ENCODE measurements at places on chromosomes 2 and 18. TPM values are rescaled to one million over a fixed set of nuclear protein-coding genes. Genes with fewer than 3 reads are reported as not detected.

CD226 gene
- polyA plus RNA-seq, result 0.23 TPM

SCN7A gene
- 0.76 TPM for polyA plus RNA-seq

TACR1 gene
- not detected for polyA plus RNA-seq

SERPINB4 gene
- polyA plus RNA-seq, result 0.46 TPM

MRPS9 gene
- polyA plus RNA-seq, result 20.1 TPM

CCNYL1 gene
- 11.3 TPM for polyA plus RNA-seq

SLC4A1AP gene
- 12.2 TPM for polyA plus RNA-seq

TWSG1 gene
- polyA plus RNA-seq, result 16.2 TPM

GRCh38 chr2:174058026-174058425 lies 92.9 kb upstream of the SP3 start:
- no peak for DNase-seq

DNA sequence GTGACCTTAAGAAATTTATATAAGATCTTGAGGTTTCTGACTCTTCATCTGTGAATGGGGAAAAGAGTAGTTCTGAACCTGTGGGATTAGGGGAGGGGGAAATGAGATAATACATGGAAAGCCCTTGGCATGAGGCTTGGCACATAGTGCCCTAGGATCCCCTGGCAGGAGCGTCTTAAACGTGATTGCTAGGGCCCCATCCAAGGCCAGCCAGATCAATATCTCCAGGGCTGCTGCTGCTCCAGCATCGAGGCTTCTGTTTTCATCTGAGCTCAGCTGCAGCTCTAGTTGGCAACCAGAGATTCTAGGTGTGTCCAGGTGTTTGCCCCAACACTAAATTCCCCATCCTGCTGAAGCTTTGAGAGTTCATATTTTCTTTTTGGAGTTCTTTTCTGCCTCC lies 71.0 kb downstream of the IL1R2 start:
- DNase-seq, result no peak

DNA sequence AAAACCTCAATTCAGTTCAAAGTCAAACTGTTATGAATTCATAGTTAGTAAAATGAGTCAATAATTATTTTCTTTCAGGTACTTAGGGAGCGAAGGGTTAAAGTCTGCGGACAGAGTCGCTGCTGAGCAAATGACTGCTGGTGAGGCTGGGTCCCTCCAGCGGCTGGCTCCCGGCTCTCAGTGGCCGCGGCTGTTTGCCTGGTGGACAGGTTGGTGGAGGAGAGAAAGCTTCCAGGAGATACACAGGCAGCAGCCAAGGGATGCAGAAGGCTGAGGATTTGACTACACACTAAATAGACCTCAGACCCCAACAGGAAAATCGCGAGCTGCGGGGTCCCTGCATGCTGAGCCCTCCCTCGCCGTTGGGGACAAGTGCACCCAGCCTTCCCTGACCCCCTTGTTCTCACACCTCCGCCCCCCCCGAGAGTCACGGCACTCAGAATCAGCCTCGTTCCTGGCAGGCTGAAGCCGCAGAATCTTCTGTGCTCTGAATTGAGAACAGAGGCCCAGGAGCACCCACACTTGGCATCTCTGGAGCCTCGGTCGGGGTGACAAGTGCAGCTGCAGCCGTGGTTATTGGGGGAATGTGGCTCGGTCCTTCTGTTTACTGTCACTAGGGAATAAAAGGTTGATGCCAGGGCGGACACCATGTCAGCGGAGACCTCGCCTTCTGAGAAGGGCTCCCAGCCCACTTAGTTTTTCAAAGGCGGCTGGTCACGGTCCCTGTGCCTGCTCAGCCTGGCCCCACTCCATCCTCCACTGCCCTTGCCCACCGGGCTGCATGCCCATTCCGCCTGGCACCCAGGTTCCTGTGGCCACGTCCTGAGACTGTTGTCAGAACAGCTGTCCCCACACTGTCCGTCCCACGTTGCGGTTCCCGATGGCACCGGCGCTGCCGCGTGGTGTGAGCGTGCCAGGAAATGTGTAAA lies 74.0 kb downstream of the SLC66A2 start:
- no peak for DNase-seq

- DNase-seq, result no peak
Measured at GRCh38 chr2:38323623-38324022, 53.5 kb downstream of the ATL2 start.

DNA sequence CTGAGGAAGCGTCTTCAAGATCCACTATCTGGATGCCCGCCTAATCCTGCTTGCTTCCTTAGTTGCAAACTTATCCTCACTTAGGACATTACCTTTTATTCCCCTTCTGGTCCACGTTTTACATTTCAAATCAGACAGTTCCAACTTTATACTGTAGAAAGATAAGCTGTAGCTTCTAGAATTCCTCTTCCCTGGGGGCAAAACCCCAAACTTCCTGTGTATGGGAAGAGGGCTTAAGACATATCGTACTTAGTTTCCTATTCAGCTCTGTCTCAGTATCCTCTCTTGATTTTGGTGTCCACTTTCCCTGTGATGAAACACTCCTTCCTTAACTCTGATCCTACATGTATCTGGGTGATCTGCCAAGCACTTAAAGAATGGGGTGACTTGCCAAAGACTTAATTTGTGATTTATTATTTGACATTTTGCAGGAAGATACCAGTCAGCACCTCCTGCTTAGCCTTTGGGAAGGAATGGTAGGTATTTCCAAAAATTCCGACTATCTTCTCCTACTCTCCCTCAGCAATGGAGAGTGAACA lies 245.2 kb downstream of the CDCA7 start:
- DNase-seq, result no peak

DNA sequence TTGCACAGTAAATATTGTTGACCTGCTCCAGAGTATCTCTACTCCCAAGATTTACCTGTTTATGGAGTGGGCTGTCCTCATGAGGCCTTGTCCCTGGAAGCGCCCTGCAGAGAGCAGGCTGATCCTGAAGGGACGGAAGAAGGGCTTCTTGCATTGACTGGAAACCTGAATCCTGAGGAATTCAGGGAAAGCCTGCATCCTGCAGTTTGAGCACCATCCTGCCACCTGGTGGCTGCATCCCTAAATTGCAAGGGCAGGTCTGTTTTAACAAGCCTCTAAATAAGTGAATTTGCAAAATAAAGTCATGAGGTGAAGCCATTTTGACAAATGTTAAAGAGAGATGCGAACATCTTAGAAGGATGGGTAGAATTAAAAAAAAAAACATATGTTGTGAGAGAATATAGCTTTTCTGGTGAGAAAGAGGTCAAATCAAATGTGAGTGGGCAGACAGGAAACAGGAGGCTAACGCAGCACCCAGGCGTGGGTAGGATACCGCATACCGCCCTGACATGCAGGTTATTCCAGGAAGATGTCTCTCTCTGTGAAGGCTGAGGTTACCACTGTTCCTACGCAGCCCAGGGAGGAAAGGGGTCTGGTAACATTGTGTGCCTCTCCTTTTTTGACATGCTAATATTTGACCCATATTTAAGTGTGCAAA lies 754.9 kb downstream of the RNF144A start:
- DNase-seq, result peak; percentile 63

- DNase-seq, result no peak
Measured at GRCh38 chr18:1350931-1351450, 446.3 kb downstream of the ADCYAP1 start.

- no peak for DNase-seq
Measured at GRCh38 chr2:2933426-2933825, 444.2 kb downstream of the EIPR1 start.

DNA sequence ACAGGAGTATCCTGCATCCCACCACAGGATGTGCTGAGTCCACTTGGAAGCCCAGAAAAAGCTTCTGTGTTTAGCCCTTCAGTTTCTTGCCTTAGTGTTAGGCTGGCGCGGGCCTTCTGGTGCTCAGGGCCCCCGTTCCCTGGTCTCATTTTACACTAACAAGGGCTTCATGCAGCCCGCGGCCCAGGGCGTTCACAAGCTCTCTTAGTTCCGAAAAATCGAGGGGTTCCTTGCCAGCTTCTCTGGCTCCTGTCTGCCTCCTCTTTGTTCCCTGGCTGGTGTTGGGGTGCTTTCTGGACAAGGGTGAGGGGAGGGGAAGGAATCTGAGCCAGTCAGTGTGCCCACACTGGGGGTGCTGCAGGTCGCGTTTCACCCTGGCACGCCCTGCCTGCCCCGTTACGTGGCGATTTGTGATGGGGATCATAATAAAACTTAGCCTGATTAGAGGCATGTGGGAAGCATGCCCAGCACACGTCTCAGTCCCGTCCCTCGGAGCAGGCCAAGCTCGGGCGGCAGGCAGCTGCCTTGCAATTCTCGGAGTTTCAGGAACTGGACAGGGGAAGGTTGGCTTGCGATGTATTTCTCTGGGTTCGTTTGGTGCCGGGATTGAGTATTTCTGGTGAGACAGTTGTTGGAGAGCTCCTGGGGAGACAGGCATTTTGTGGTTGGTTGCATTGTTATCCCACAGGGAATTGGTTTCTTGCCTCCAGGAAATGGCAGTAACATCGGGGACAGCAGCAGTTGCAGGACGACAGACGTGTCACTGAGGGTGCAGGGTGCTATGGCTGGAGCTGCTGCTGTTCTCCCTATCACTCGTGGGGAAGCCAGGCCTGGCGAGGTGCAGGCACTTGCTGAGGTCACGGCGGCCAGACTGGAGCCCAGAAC lies 22.9 kb downstream of the SH3BP4 start:
- peak; percentile 63 for DNase-seq

GRCh38 chr2:191617575-191617974 lies 60.4 kb upstream of the NABP1 start:
- DNase-seq, result peak; percentile 60

DNA sequence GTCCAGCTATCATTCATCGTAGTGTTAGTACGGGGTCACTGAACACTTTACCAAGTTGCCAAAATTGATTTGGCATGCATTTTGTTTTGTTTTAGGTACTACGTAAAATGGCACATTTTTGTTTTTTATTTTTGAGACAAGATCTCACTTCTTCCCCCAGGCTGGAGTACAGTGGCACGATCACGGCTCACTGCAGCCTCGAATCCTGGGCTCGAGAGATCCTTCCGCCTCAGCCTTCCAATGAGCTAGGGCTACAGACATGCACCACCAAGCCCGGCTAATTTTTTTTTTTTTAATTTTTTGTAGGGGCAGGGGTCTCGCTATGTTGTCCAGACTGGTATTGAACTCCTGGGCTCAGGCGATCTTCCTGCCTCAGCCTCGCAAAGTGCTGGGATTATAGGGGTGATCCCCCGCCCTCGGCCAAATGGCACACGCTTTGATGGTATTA lies 786 bp downstream of the TAF1B start:
- peak; percentile 52 for DNase-seq

- DNase-seq, result no peak
Measured at GRCh38 chr2:154394600-154394999, 303.9 kb upstream of the KCNJ3 start.

DNA sequence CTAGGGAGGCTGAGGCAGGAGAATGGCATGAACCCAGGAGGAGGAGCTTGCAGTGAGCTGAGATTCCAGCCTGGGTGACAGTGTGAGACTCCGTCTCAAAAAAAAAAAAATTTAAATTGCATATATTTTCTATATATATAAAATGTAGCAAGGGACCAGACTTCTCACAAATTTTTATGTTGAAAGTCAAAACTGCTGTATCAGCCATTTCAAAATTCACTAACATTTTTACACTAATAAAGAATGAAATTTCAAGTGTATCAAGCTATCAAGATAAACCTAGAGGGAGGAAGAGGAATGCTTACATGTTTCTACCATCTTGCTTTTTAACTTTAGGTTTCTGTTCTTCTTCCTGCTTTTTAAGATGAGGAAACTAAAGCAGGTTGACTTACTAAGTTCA lies 464.0 kb downstream of the KCNJ3 start:
- no peak for DNase-seq

DNA sequence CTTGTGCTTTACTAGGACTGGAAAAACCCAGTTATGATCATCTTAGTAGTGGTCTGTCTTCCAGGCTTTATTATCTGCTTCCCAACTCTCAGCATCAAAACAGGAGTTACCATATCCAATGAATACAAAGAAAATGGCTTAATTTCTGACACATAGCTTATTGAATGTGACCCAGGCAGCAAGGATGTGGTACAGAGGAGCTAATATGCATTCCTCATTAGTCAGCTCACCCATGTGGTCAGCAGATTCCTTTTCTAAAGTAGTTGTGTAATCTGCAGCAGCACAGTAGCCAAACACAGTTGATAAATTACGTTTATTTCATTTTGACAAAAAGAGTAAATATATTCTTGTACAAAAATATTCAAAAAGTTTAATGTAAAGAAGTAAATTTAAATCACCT lies 43.6 kb downstream of the TSPYL6 start:
- DNase-seq, result no peak

GRCh38 chr2:64858541-64859311 lies 130.5 kb upstream of the SLC1A4 start:
- DNase-seq, result no peak

- DNase-seq, result no peak
Measured at GRCh38 chr2:64681479-64681967, 27.8 kb upstream of the SERTAD2 start.

DNA sequence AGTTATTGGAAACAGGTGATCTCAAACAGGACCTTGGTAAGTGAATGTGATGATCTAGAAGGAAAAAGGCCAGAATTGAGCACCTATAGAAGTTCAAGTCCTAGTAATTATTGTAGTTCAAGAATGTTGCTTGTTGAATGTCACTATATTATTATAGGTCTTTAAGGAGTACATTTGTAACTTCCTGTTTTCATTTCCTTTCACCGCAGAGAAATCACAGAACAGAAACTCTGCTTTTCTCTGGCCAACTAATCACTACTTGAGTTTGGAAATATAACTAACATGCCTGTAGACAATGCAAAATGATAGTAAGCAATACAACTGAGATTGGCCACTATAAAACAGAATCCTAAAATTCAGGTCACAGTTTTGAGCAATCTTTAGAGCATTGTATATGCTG lies 61.8 kb upstream of the EFEMP1 start:
- DNase-seq, result no peak

Measured in stomach (tissue), 19 donors.